ENCODE measurements at places on chromosomes 16 and 17. TPM values are rescaled to one million over a fixed set of nuclear protein-coding genes. Genes with fewer than 3 reads are reported as not detected.

- DNase-seq: no peak
These were observed 57.6 kb upstream of the NFAT5 start for GRCh38 chr16:69508033-69508755.

DNA sequence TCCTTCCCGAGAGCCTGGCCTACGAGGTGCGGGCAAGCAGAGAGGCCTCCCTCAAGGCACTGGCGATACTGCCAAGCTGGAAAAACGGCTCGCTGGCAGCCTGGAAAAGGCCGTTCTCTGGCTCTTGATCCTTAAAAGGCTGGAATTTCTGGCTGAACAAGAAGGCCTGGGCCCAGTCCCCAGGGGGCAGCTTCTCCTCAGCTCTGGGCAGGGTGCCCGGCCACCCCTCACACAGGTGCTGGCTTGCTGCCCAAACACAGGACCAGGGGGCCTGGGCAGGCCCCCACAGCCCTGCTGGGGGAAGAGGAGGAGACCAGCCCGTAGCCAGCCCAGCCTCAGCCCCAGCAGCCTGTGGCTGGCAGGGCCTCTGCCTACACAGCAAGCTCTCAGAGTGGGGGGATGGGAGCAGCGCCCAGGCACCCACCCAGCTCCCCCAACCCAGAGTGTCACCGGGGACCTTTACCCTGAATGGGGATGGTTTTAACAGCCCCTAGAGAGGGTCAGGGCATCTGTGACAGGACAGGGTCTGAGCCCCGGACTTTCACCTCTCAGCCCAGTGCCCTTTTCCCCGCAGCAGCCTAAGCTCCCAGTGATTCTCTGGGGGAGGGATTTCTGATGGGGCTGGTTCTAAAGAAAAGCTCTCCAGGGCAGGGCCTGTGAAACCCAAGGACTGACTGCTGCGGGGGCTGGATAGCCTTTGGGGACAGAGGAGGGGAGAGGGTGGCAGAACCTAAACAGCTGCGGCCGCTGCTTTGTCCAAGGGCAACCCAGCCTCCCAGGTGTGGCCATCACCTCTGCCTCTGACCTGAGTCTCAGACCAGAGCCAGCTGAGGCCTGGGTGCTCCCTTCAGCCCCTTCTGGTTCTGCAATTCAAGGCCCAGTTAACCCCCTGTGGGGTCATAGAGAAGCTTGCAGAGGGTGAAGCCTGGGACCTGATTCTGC, 38.6 kb upstream of the TOB1 start:
- peak; percentile 44 for DNase-seq

DNA sequence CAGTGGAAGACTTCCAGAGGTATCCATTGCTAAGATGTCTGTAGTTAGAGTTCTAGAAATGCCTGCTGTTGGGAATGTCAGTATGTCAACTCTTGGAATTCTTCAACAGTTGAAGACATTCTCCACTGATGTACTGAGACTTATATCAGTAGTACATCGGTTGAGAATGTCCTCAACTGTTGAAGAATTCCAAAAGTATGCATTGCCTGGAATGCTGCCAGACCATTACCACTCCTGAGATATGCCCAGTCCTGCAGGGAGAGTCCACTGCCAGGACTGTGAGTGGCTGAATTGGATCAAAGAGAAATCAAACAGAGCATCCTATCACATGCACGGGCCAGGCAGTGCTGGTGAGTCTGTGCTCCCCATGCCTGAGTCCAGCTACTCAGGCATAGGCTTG, 42.0 kb downstream of the IL21R start:
- peak; percentile 60 for DNase-seq

DNA sequence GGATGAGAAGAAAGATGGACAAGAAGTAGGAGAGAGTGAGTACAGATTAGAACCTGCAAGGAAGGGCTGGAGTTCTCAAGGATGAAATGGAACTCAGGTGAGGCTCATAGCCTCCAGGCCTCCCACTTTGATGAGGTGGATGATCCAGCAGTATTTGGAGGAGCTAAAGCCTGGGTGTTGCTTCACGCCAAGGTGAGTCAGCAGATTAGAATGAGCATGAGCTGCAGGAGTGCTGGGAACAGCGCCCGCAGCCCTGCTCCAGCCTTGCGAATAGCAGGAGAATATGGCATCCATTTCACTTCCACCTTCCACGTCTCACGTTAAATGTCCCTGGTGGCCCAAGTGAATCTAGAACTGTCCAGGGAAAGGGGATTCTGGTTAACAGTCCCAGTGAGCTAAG, 94.4 kb upstream of the CPHXL start:
- DNase-seq: no peak

DNA sequence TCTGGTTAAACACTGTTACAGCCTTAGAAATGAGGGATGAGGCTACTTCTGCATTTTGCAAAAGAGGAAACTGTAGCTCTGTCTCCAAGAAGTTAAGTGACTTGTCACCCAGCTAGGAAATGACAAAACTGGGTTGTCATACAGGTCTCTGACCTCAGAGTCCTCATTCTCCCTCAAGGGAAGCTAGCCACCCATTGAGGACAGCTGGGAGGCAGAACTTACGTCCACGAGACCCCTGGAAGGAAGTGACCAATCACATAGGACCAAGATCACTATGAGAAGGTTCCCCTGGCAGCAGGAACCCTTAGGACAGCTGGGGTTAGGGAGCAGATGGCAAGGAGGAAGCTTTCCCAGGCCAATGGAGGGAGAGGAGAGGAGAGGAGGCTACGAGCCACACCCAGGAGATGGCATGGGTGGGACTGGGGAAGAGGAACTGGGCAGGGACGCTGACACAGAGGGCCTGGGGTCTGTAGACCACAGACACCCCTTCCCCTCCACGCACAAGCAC, 11.2 kb downstream of the METTL22 start:
- no peak for DNase-seq

GRCh38 chr17:21253646-21254441, 634 bp upstream of the NATD1 start:
- no peak for DNase-seq

GRCh38 chr16:85894266-85894665, 4.7 kb upstream of the IRF8 start:
- no peak for DNase-seq

GRCh38 chr17:77471984-77472461, 331.3 kb downstream of the SEC14L1 start:
- peak; percentile 83 for DNase-seq

DHRS7C gene
- total RNA-seq: not detected

DNA sequence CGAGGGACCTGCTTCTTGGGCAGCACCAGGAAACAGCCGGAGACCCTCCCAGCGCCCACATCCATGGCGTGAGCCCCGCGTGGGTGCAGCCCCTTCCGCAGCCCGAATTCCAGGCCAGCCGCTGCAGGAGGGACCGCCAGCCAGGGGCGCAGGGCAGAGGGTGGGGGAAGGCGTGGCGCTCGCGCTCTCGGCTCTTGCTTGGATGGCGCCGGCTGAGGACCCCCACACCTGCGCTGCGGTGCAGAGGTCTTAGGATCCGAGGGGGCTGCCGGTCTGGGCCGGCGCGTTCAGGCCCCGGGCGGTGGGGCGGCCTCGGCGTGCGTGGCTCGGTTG, 28.8 kb downstream of the ACTG1 start:
- no peak for DNase-seq

DNA sequence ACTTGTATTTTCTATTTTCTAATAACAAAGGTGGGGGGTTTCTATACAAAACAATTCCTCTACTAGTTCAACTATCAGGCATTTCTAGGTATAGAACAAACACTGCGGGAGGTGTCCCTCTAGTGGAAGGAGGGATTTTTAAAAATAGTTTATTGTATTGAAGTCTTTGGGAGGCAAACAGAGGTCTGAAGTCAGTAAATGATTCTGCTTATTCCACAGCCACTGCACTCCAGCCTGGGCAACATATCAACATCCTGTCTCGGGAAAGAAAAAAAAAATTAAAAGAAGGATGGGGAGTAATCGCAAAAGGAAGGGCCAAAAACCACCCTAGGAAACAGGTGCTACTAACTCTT, 648 bp upstream of the ERCC4 start:
- DNase-seq: no peak

TOP3A gene
- total RNA-seq: 21.2 TPM

GRCh38 chr16:26981266-26981938, 85.3 kb upstream of the C16orf82 start:
- peak; percentile 74 for DNase-seq

GRCh38 chr16:68772030-68772681, 35.1 kb downstream of the CDH1 start:
- no peak for DNase-seq

NDRG4 gene
- total RNA-seq: 6.7 TPM

CCL3 gene
- total RNA-seq: not detected

CDH13 gene
- total RNA-seq: not detected

GRCh38 chr16:85678821-85679220, 9.9 kb downstream of the GINS2 start:
- DNase-seq: no peak

GRCh38 chr17:58447039-58447975, 30.0 kb upstream of the RNF43 start:
- DNase-seq: peak; percentile 69

GRCh38 chr16:67533024-67533560, 4.5 kb downstream of the RIPOR1 start:
- no peak for DNase-seq

DNA sequence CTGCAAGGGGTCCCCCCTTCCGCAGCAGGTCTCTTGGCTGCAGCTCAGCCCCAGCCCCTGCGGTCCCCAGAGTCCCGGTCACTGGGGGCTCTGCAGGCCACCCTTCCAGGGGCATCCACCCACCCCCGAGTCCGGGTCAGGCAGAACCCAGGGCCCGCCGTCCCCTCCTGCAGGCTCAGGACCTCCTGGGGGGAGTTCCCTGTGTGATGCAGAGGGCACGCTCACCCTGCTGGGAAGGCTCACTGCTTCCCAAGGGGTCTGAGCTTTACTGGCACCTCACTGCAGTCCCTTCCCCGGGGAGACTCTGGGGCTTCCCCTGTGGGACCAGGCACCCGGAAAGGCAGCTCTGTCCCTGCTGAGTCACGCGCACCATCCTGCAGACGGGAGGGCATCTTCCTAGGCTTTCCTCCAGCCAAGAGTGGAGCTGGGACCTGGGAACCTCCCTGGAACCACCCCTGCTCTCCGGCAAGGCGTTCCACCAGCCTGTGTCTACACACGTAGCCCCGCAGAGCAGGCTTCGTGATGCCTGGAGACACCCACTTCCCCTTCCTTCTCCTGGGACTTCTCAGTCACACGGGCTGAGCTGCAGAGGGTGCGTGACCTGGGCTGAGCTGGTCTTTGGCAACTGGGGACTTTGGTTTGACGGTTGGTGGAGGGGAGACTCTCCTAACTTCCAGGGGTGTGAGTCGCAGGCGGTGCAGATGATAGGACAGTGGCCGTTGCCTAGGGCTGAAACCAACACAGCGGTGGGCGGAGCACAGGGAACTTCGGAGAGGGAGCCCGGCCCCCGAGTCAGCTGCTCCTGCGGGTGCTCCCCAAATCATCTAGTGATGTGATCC, 23.4 kb downstream of the SLC25A10 start:
- DNase-seq: peak; percentile 52

JPH3 gene
- 1.7 TPM for total RNA-seq

PFN1 gene
- total RNA-seq: 263 TPM

DNA sequence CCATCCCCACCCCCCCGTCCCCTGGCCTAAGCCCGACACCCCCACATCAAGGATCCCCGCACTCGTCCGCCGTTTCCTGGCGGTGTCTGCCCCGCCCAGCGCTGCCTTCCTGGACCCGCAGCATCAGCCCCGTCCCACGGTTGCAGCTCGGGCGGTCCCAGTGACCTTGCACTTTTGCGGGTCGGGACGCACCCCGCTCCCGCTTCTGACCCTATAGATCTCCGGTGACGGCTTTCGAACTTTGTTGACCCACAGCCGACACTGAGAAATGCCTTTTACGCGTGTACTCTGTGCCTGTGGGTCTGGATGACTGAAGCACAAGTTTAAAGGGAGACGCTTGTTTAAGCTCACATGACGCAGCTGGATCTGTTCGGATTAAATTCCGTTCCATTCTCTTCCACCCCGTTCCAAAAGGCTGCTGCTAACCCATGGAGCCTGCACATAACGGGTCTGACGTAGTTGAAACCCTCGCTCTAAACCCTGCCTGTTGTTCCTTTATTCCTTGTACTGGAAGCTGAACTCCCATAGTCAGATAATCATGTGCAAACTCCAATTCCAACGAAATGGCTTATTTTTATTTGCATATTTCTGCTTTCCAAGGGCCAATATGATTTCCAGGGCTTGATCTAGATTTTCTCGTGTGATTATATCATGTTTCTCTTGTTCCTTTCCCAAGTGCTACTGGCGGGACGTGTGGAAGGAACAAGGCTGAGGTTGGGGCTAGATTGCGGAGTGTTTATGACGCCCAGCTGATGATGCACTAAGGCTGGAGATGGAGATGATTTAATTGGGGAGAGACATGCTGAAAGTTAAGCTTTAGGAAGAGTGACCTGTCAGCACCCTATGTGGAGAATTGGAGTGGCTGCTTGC, 834 bp downstream of the FLYWCH1 start:
- DNase-seq: peak; percentile 37

- no peak for DNase-seq
These were observed 8.5 kb downstream of the HS3ST6 start for GRCh38 chr16:1909561-1910231.

MT1A gene
- not detected for total RNA-seq

SLC5A2 gene
- total RNA-seq: not detected

DNA sequence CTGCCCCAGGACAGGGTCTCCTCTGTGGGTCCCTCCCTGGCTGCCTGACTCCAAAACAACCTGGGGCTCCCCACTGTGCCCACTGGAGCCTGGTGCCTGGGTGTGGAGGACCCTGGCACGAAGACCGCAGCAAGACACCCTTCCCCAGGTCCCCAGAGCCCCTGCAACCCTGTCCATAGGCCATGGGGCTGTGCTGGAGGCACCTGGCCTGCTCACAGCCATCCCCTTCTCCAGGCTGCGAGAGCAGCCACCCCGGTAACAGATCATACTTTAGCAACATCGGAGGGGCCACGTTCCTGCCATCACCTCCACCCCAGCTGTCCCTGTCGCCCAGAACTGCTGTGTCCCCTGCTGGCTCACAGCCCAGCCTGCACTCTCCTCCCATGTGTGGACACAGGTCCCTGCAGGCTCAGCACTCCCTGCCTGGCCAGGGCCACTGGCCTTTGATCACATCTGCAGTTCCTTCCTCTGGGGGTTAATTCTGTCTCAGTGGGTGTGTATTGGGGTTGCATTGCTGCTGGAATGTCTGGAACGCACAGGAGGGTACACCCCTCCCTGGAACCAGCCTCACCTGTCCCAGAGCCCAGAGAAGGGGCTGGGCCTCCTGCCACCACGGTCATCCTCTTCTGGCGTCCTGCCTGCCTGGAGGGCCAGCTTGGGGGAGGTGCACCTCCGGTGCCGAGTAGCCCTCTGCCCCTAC, 12.2 kb downstream of the PPL start:
- DNase-seq: no peak

DNA sequence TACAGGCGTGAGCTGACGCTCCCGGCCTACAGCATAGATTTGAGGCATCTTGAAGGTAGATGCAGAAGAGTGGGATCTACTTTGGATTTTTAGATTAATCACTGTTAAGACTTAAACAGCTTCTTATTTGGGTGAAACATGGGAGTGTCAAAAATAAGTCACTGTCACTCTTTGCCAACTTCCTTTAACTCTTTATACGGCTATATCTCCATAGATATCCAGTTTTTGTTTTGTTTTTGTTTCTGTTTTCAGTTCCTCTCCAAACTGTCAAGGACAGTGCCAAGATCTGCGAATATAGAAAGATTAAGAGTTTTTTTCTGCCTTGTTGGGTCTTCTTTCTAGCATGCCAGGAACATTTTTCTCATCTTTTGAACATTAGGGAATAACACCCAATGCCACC, 706.1 kb downstream of the WWOX start:
- DNase-seq: no peak
